ENCODE measurements at places on chromosomes 2 and 18.

- DNase-seq = no peak
Measured at GRCh38 chr2:16687955-16688354, 22.3 kb upstream of the CYRIA start.

- no peak for DNase-seq
Measured at GRCh38 chr2:144449028-144449406, 70.9 kb downstream of the ZEB2 start.

DNA sequence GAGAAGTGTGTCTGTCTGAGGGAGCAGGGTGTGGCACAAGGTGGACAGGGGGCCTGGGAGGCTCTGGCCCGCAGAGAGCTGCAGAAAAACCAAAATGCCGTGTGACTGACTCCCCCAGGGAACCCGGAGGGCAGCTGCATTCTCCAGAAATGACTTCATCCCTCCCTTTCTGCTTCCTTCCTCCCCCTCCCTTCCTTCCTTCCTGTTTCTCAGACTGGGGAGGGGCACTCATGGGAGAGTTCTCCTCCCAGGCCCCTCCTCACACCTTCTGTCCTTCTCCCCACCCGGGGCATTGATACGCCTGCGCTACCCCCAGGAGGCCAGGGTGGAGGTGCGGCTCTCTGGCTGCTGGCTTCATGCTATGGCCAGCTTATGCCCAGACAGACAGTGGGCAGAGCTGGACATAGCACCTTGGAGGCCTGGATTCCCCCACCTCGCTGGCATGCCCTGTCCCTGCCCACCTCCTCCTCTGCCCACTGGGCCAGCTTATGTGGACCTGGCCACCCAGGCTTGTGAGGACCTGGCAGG is 8.2 kb upstream of the GPR17 start:
- peak; percentile 69 for DNase-seq

GRCh38 chr2:226080334-226080733 is 680.8 kb downstream of the NYAP2 start:
- DNase-seq = no peak

DNA sequence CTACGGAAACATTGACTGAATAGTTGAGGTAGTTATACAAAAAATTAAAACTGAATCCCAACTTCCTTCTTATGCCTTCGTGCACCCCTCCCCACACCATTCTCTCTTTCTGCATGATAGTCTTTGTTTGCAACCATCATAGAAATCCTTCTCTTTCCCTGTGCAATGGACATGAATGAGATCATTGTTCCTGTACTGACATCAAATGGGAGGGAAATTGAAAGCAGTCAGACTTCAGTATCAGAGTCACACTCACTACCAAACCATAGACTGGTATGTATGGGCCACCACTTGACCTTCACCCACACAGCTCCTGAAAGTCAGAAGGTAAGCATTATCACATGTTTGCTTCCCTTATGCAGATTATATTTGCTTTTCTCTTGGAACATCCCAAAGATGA is 782.8 kb downstream of the BCL11A start:
- DNase-seq = no peak

Data from SK-N-MC (cell line).